Ovary (tissue), 10 donors: ENCODE measurements at places on chromosomes 4 and X. TPM values are rescaled to one million over a fixed set of nuclear protein-coding genes. Genes with fewer than 3 reads are reported as not detected.

ZNF711 gene
- 6.2 TPM for total RNA-seq

FIP1L1 gene
- total RNA-seq: 66.1 TPM

SUPT20HL2 gene
- 1.1 TPM for total RNA-seq

CXorf65 gene
- not detected for total RNA-seq
